M059J (cell line): ENCODE measurements at places on chromosomes 12 and 14. TPM values are rescaled to one million over a fixed set of nuclear protein-coding genes. Genes with fewer than 3 reads are reported as not detected.
A peak's percentile ranks its signal among the peaks of the same experiment; 100 is the strongest.

DNA sequence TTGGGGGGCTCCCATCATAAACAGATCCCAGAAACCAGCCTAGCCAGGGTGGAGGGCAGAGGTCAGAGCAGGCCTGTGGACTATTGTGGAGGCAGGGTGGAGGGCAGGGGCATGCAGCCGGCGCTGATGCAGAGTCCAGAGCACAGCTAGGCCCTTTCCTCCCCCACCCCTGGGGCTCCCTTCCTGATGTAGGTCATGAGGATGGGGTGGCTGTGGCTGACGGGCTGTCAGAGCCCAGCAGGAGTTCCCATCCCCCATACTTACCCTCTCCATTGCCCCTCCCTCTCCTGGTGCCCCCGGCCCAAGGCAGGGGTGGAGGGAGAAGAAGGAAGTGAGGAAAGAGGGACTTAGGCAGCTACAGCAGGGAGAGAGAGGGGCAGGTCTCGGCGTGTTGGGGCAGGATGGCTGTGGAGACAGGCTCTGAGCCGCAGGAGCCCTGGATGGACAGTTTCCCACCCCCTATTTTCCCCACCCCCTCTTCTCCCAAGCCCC lies 5.7 kb upstream of the ZNF385A start:
- DNase-seq: no peak

DNA sequence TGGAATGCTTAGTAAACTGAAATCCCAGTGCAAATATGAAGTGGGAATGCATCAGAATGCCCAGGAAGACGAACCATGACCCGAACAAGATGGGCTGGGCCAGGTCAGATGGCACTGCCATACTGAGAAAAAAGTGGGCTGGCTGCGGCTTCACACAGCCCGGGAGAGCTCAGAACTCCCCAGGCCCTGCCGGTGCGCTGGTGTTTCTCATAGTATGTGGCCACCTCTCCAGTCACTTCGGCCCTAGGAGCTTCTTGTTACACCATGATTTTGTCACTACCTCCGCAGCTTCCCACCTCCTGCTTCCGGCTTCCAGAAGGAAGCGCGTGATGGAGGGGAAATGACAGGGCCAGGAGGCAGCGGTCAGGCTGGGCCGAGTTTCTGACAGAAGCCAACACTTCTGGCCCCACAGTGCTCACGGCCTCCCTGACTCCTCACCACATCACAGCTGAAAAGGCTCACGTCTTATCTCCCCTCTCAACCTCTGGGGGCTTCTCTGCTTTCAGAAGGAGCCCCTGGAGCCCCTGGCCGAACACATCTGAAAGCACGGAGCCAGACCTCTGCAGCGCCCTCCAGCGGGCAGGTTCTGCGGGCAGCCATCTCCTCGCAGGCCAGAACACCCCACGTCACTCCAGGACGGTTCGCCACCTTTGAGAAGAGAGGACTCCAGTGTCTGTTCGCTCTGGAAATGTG lies 30.7 kb downstream of the DAD1 start:
- DNase-seq: no peak

GRCh38 chr12:75909714-75910656 lies 121.6 kb downstream of the PHLDA1 start:
- no peak for DNase-seq

DNA sequence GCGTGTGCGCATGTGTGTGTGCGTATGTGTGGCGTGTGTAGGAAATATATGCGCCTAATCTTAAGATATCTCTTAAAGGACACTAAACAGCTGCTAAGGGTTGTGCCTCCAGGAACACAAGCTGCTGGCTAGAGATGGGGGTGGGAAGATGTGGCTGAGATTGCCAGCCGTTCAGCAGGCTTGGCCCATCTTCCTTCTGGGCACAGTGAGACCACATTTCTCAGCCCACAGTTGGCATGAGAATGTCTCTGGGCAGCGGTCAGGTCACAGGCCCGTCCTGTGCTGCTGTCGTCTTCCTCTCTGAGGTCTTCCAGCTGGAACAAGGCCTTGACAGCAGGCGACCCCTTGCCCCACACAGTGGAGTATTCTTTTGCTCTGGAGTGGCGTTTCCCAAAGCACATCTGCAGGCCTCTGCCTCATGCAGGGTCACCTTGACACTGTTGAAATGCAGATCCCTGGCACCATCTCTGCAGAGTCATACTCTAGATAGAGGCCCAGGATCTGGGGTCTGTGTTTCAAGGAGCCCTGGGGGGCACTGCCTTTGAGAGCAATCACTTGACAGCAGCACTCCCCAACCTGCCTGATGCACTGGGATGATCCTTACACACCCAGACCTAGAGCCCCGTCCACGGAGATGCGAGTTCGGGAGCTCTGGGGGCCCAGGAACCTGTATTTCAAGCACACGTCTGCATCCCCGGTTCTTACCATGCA lies 335.5 kb upstream of the SFSWAP start:
- no peak for DNase-seq

GRCh38 chr12:75766263-75767160 lies 255.1 kb upstream of the KRR1 start:
- DNase-seq: peak; percentile 94

GRCh38 chr12:21553329-21553675 lies 27.2 kb downstream of the SPX start:
- DNase-seq: no peak

DNA sequence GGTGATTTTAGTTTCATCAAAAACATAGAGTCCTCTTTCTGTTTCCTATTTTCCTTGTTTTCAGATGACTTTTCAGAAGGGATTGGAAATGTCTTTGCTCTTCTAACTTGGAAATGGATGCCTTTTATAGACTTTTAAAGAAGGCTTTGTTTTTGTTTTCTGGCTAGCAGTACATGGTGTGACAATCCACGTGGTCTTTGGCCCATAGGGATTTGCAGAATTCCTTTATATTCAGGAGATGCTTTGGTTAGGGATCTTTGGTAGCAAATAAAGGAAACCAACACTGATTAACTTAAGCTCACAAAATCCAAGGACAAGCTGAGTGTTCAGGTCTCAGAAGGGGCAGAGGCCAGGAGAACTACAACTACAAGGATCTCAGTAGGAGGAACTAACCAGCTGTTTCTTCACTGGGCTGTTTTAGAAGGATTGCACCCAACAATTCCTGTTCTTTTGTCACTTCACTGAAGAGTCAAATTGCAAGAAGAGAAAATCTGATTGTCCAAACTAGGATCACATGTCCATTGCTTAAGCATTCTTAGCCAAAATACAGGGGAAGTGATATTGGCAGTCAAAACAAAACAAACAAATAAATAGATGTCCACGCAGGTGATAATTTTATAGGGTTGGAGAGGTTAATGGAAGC lies 58.6 kb upstream of the MANSC4 start:
- no peak for DNase-seq

GRCh38 chr14:100442498-100443490 lies 119.7 kb downstream of the SLC25A47 start:
- DNase-seq: no peak

DNA sequence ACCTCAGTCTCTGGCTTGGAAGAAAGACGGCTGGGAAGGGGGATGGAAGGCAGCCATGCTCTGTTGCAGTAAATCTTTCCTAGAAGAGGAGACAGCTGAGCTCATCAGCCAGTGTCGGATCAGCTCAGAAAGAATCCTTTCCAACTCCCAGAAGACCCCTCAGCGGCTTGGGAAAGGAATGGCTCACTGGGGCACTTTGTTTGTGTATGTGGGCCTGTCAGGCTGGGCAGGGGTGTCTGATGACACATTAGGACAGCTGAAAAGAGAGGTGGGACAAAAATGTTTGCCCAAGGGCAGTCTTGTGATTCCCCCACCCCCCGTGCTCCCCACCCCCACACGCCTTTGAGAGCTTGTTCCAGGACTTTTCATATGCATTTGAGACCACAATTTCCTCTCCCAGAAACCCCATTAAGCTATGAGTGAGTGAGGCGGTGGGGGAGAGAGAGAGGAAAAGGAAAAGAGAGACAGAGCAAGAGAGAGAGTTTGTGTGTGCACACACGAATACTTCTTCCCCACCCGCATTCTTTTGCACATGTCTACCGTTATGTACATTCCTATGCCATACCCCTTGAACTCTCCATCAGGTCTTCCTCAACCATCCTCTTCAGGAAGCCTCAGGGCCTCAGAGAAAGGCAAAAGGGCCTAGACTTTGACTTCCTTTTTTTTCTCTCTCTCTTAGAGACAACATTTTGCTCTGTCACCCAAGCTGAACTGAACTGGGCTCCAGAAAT lies 198.9 kb downstream of the ZFP36L1 start:
- DNase-seq: peak; percentile 35

DNAI7 gene
- 0.39 and 0.59 TPM in 2 replicates for total RNA-seq

SYNE3 gene
- 0.44 and 2.8 TPM in 2 replicates for total RNA-seq

RPS6KL1 gene
- total RNA-seq: not detected in 2 replicates

CLMN gene
- 0.71 and 2.8 TPM in 2 replicates for total RNA-seq

P2RX2 gene
- total RNA-seq: not detected in 2 replicates

ZC2HC1C gene
- total RNA-seq: 1.3 and 9.8 TPM in 2 replicates

SIRT4 gene
- total RNA-seq: 2.2 and 7.4 TPM in 2 replicates

TMEM229B gene
- 13.0 and 21.5 TPM in 2 replicates for total RNA-seq

AKAP5 gene
- total RNA-seq: 3.9 and 4.9 TPM in 2 replicates
